ENCODE measurements at places on chromosomes 4 and X.

- no peak for DNase-seq
Observed at GRCh38 chr4:163611784-163612445, 117.4 kb downstream of the TMA16 start.

DNA sequence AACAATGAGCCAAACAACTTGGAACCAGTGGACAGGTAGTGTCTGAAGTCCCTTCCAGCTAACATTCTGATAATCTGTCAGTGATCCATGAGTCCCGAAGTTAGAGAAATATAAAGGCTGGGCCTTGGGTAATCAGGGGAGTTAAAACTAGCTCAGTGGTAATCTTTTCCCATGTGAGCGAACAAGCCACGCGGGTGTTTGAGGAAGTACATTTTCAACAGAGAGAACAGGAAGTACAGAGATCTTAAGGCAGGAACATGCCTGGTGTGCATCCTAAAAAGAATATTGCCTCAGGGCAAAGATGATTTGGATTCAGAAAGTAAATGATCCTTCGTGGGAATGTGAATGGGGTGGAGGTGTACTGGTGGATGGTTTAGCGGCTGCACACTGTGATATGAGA, 42.9 kb downstream of the FNIP2 start:
- DNase-seq = no peak

GRCh38 chr4:129092631-129093190, 628 bp downstream of the SCLT1 start:
- no peak for DNase-seq

DNA sequence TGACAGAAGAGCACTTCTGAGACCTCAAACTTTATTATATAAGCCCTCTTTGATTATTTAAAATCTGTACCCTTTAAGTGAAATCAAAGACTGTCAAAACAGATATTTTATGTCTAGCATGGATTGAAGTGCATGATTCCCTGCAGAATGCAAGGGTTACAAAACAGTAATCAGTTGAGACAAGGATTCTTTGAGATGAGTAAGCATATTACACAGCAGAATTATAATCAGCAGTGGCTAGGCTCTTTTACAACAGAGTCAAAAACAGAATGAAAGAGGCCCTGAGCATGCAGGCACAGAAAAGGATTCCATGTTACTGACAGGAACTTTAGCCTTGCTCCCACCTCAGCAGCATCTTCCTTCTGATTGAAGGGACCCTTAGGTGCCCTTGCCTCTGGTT, 487.9 kb upstream of the GALNT7 start:
- no peak for DNase-seq

DNA sequence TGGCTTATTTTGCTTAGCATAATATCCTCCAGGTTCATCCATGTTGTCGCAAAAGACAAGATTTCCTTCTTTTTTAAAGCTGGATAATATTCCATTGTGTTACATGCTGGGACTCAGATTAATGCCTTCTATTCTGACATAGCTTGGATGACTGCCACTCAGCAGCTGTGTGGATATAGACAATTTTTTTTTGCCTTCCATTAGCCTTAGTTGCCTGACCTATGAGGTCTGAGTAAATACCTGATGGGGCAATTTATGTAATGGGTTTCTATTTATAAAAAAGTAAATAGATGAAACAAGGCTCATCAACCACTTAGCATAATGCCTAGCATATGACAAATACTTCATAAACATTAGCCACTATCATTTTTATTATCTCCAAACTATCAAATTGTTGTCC, 515.4 kb downstream of the ZNF674 start:
- DNase-seq = no peak

DNA sequence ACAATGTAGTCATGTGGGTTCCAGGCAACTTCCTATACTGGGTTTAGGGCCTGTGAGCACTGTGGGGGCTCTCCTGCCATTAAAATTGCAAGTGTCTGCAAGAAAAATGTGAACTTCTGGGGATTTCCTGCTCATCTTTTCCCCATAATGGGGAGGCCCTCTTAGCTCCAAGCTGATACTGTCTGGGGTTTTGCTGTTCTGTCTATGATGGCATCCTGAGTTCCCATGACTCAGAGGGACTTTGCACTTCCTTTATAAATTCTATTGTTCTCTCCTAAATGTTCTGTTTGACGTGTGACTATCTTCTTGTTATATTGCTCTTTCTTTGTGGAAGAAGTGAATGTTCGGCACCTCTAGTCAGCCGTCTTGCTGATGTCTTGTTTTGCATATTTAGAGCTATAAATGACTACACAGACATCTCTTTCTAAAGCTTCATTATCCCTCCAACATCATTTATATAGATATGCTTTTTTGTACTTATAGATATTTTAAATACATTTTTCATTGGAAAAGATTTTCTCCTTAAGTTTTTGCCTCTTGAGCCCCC, 465.8 kb downstream of the NAF1 start:
- no peak for DNase-seq

GRCh38 chr4:121943941-121944340, 7.9 kb downstream of the TRPC3 start:
- DNase-seq = no peak
